Activated CD8-positive, alpha-beta T cell treated with anti-CD3 and anti-CD28 coated beads, Interleukin-2, amount 10 ng/mL, durations not matched to agents 7 days and 5 days (primary cell): ENCODE measurements at places on chromosomes 7 and 10.

DNA sequence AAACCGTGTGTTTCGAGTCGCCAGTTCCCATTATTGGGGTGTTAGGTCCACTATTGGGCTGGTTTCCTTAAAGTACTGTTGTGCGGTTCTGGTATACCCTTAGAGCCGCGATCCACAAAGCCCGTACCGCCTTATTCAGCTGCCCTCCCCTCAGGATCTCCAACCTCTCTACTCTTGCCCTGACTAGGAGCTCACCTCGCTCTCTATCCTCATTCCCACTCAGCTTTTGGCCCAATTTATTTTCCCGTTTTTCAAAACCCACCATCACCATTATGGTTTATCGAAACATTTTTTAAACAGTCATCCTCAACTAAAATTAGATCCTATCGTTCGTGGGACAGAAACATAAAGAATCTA is 461 bp upstream of the ETV1 start:
- H3K36me3 ChIP-seq: no peaks in the 10 kb centered on the region
- H3K4me1 ChIP-seq: no peaks in the 10 kb centered on the region
- no peak for DNase-seq
- no peaks in the 10 kb centered on the region for H3K27me3 ChIP-seq
- no peak overlapping the region for H3K27ac ChIP-seq

DNA sequence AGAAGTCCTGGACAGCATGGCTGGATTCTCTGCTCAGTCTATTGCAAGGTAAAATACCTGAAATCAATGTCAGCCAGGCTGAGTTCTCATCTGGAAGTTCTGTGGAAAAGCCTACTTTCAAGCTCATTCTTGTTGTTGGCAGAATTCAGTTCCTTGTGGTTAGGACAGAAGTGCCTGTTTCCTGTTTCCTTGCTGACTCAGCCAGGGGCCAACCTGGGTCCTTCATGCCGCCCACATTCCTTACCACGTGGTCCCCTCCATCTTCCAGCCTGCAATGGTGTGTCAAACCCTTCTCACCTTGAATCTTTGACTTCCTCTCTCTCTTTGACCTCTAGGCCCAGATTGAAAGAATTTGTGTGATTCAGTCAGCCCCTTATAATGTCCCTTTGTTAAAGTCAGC is 197.1 kb upstream of the STK17A start:
- no peak overlapping the region for H3K4me3 ChIP-seq
- H3K36me3 ChIP-seq: no peaks in the 10 kb centered on the region
- peaks cover 2% of the 10 kb centered on the region for H3K27me3 ChIP-seq
- H3K4me1 ChIP-seq: peaks cover 1% of the 10 kb centered on the region
- DNase-seq: no peak

DNA sequence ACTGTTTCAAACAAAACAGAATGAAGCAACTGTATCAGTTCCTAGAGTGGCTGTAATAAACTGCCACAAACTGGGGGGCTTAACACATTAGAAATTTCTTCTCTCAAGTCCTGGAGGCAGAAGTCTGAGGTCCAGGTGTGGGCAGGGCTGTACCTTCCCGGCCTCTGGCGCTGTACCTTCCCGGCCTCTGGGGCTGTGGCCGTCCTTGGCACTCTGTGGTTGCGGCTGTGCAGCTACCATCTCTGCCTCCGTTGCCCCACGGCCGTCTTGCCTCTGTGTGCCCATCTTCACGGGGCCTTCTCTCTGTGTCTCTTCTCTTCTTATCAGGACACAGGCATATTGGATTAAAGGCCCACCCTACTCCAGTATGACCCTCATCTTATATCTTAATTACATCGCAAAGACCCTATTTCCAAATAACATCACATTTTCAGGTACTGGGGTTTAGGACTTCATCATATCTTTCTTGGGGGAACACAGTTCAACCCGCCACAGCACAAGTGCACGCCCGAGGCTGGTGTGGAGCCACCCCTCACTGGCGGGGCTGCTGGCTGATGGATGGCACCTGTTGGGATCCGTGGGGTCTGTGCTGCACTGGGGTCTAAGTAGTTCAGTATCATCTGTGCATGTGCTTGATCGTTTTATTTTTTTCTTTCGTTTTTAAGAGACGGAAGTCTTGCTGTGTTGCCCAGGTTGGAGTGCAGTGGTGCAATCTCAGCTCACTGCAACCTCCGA is 123.2 kb downstream of the ACTR3B start:
- no peaks in the 10 kb centered on the region for H3K27me3 ChIP-seq
- no peak overlapping the region for H3K27ac ChIP-seq
- DNase-seq: no peak
- no peak overlapping the region for H3K4me3 ChIP-seq
- no peaks in the 10 kb centered on the region for H3K36me3 ChIP-seq

DNA sequence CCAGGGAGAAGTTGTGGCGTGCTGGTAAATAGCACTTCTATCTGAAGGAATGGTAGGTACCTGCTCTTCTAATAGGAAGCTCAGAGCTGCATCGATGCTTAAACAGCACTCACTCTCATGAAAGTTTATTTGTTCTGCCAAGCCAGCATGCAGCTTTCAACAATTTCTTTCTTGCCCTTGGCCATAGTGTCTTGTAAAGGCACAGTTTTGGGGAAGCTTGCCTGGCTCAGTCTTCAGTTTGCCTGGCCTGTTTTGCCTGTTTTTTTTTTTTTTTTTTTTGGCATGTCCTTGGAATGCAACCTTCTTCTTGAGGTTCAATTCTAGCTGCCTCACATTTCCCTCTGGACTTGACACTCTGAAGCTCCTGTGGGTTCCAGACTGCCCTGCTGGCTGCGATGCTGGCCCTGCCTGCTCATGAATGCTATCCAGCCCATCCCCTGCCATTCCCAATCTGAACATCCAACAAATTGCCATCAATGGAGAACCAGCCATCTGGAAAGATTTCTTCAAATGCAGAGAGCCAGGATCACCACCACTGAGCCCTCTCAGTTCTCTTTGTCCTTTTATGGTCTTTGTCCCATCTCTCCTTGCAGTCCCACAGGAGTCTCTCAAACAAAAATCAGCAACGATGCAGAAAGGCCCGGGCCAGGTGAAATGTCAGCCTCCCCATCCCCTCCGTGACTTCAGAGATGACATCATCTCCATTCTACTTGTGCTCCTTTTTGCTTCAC is 133.9 kb downstream of the ANLN start:
- H3K27me3 ChIP-seq: no peaks in the 10 kb centered on the region
- peaks cover 20% of the 10 kb centered on the region for H3K4me1 ChIP-seq
- DNase-seq: no peak
- H3K4me3 ChIP-seq: no peak overlapping the region
- H3K36me3 ChIP-seq: no peaks in the 10 kb centered on the region

DNA sequence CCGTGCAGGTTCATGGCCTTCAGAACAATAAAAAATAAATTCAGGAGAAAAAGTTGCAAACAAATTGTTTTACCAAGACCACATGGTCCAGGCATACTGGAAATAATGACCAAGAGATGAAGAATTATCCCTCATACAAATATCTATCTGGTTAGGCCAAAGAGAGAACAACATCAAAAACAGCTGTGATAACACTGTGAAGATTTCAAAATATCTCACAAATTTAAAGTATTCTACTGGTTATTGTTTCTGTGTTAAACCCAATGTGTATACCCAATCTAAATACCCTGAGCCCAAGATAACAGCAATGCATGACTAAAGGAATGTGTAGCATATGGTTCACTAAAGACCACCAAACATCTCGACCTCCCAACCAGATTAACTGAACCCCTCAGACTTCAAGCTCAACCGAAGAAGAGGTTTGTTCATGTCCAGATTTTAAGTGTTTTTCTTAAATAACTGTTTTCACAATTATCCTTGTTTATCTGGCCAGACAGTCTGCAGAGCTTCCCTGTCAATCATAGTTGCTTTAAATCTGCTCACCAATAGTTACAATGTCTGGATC is 10.9 kb downstream of the OR9A2 start:
- no peaks in the 10 kb centered on the region for H3K36me3 ChIP-seq
- H3K4me1 ChIP-seq: no peaks in the 10 kb centered on the region
- H3K4me3 ChIP-seq: no peak overlapping the region
- H3K27me3 ChIP-seq: peaks cover 20% of the 10 kb centered on the region
- DNase-seq: no peak

DNA sequence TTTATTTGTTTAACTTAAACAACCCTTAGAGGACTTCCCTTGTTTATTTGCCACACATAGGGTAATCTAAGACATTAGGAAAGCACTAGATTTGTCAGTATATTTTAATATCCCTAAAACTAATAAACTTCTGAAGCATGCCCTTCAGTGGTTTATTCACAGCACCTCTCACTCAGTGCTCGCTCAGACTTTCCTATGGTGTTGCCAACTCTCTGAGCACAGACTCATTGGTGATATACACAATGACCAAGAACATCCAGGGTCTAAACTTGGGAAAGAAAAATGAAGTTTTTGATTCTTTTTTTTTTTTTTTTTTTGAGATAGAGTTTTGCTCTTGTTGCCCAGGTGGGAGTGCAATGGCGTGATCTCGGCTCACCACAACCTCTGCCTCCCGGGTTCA is 82.2 kb downstream of the RAB11FIP2 start:
- H3K27ac ChIP-seq: no peak overlapping the region
- H3K27me3 ChIP-seq: peaks cover 7% of the 10 kb centered on the region
- no peak for DNase-seq

DNA sequence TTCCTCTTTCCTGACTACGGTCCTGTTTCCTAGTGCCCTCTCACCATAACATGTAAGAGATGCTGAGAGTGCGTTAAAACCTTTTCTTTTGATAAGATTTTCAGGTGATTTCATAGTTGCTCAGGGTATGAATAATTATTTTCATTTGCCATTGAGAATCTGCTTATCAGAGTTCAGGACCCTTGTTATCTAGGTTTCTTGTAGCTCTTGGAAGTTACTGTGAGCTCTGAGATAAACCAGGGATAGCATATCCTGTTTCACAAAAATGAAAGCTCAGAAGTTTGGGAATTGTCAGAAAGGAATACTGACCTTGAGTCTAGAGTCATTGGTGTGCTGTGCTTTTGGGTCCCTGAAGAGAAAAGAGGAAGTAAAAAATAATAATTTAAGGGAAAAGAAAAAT is 76.8 kb upstream of the PRKG1 start:
- no peak overlapping the region for H3K4me3 ChIP-seq
- H3K4me1 ChIP-seq: no peaks in the 10 kb centered on the region
- no peaks in the 10 kb centered on the region for H3K36me3 ChIP-seq
- no peak overlapping the region for H3K27ac ChIP-seq
- no peak for DNase-seq

GRCh38 chr10:131695496-131696165 is 205.2 kb upstream of the PPP2R2D start:
- no peak overlapping the region for H3K4me3 ChIP-seq
- H3K27me3 ChIP-seq: no peaks in the 10 kb centered on the region
- no peaks in the 10 kb centered on the region for H3K4me1 ChIP-seq
- H3K36me3 ChIP-seq: no peaks in the 10 kb centered on the region
- no peak overlapping the region for H3K27ac ChIP-seq

DNA sequence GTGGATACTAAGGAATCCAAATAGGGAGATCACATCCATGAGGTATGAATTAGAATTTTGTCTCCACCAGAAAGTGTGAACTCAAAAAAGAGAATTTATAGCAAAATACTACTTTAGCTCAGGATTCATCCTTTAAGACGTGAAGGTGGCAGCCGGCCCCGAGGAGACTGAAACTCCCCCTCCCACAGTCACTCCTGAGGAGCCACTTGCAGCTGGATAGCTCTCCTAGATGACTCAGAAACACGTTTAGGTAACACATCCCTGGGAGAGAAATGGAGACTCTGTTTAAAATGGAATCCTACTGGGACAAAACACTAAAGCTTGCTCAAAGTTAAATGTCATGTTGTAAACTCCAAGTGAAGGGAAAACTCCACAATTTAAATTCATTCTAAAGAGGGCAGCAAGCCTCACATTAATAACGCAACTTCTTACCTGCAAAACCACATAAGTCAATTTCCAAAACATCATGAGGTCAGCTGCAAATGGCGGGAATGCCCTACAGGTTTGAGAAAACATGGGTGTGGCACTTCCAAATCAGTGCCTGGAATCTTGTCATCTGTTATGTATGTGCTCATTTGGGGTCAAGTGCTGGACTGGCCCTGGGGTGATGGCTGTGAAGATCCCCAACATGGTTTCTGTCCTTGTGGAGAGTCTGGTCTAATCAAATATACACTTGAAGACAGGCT is 46.2 kb downstream of the ICA1 start:
- H3K4me1 ChIP-seq: peaks cover 11% of the 10 kb centered on the region
- H3K27ac ChIP-seq: no peak overlapping the region
- DNase-seq: no peak
- H3K36me3 ChIP-seq: no peaks in the 10 kb centered on the region
- H3K4me3 ChIP-seq: no peak overlapping the region

DNA sequence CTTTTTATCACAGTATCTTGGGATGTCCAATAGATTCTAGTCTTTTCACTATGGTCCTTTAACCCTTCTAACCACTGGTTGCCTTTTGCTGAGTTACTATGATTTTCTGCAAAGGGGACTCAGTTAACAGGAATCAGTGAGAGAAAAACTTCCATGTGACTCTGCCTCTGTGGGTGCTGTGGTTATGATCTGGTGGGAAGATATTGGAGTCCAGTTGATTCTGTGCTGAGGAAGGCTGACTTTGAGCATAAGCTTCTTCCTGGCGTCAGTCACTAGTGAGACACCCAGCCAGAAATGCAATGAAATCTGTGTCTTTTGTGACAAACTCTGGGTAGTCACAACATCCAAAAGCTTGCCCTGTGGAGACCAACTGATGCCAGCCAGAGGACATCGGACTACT is 648.0 kb downstream of the SUGCT start:
- no peak for DNase-seq
- no peaks in the 10 kb centered on the region for H3K27me3 ChIP-seq
- H3K36me3 ChIP-seq: no peaks in the 10 kb centered on the region
- no peak overlapping the region for H3K27ac ChIP-seq
- H3K4me3 ChIP-seq: no peak overlapping the region

GRCh38 chr10:48897441-48897790 is 42.2 kb downstream of the LRRC18 start:
- DNase-seq: no peak
- H3K27ac ChIP-seq: no peak overlapping the region
- H3K36me3 ChIP-seq: no peaks in the 10 kb centered on the region
- no peak overlapping the region for H3K4me3 ChIP-seq
- H3K27me3 ChIP-seq: peaks cover 2% of the 10 kb centered on the region

DNA sequence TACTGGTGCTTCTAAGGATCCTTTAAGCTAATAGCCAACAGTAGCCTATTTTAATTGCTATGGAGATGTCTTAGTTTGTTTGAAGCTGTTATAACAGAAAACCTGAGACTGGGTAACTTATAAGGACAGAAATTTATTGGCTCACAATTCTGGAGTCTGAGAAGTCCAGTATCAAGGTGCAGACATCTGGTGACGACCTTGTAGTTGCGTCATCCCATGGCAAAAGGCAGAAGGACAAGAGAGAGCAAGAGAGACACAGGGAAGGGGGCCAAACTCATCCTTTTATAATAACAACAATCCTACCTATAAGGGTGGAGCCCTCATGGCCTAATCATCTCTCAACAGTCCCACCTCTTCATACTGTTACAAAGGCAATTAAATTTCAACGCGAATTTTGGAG is 39.1 kb downstream of the NRCAM start:
- no peak overlapping the region for H3K4me3 ChIP-seq
- H3K27me3 ChIP-seq: peaks cover 7% of the 10 kb centered on the region
- DNase-seq: no peak
